ENCODE measurements at places on chromosomes 2 and 18.

DNA sequence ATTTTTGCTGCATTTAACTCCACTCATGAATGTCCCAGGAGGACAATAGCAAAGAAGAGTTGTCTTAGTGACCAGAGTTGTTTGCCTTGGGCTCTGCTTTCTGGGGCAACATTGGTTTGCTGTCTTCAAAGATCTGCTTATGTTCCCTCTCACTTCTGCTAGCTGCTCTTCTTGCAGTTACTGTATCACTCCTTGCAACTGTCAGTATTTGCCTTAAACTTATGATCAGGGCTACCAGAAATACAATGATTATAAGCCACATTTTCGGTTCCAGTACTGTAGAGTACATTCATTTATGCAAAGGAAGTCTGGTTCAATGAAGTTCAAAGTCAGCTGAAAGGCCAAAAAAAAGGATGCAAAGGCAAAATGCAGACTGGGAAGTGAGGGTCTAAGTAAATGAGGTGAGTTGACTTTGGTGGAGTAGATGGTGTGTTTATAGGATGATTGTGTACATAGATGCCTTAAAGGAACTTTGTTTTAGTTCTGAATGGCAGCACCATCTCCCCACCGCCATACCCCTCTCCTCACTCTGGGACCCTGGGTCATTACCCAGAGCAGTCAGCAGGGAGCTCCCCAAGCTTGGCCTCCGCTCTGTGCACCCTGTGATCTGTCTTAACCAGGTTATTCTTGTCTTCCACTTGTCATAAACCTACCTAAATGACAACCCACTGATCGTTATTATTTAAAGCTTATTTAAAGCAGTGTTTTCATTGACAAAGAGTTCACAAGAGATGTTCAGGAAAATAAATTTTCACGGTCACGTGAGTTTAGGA is 236.0 kb downstream of the DOK6 start:
- DNase-seq: no peak

GRCh38 chr2:15730545-15731212 is 139.0 kb downstream of the DDX1 start:
- peak; percentile 80 for DNase-seq

GRCh38 chr18:46642561-46642960 is 14.5 kb downstream of the LOXHD1 start:
- DNase-seq: no peak

DNA sequence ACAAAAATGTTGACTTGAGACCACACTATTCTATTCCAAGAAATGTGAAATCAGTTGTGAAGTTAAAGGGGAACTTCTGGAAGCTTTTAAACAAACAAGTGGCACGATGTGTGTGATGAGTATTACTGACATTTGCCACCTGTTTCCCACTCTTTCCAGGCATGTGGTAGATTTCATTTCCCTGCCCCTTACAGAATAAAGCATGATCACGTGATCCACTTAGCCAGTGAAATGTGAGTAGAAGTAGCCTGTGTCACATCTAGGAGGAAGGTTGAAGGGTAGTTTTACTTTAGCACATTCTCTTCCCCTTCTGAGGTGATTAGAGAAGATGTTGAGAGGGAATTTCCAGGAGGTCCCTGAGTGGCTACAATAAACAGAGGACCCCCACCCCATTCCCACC is 3.8 kb downstream of the COL4A4 start:
- DNase-seq: no peak

DNA sequence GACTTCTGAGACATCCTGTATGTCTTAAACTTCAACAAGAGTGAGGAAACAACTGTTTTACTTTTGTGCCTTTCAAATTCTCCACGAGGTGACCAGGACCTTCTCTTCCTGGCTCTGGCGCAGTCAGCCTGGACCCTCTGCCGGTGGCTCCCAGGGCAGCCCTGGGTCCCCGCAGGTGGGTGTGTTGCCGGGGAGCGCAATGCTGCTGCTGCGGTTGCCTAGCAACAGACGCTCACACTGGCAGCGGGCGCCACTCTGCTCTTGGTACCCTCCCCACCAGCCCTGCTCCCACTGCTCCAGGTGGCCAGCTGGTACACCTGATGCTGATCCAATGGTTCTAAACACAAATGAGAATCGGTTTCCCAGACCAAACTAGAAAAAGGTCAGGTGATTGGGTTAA is 58.7 kb downstream of the GNAL start:
- no peak for DNase-seq

- DNase-seq: no peak
Observed at GRCh38 chr2:103982691-103983090, 871.2 kb upstream of the POU3F3 start.

DNA sequence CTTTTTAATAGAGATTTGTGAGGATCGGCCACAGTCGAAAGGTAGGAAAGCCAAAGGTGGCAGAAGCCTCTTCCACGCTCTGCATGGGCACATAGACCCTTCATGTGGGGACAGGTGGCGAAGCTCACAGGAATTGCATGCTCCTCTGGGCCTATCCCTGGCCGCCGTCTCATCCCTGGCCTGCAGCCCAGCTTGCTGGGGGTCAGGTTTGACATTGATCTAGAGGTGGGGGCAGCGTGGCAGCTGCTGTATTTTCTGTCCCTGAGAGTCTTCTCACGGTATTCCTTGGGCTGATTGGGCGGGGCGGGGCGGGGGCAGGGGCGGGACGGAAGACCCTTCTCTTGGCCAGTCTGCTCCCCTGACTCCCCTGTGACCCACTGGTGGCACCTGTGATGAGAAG is 48.9 kb downstream of the STK25 start:
- no peak for DNase-seq

- no peak for DNase-seq
Observed at GRCh38 chr2:233422050-233422639, 67.9 kb downstream of the DGKD start.

DNA sequence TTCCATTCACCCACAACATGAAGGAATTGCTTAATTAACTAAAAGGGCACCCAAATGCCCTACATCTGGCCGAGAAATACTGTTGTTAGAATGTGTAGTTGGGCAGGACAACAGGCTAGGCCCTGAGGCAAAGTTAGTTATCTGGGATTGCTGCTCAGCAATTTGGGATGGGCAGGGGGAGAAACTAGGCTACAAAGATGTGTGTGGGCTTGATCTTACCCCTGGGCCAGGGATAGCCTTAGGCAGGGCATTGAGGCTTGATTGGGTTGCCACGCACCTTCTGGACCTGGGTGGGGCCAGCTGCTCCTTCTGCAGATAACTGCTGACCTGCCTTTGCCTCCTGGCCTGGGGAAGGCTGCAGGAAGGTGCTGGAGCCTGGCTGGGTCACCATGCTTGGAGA is 9.4 kb downstream of the IL18RAP start:
- no peak for DNase-seq

- no peak for DNase-seq
Observed at GRCh38 chr2:16126517-16127275, 186.3 kb downstream of the MYCN start.

GRCh38 chr18:22683196-22683676 is 249.9 kb upstream of the RBBP8 start:
- no peak for DNase-seq

DNA sequence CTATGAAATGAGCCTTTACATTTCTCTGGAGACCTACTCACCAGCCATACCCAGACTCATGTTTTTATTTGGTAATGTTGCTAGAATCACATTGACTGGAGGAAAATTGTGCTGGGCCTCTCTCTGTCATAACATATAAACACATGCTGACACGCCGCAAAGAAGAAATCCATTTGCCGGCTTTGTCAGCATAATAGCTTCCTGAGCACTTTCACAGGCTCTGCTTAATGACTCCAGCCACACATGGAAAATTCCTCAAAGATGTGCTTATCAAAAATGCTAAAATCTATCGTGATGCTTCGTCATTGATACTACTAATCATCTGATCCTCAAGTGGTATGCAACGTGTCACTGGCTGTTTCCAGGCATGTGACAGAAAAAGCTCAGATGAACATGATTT is 63.1 kb downstream of the RND3 start:
- DNase-seq: no peak

GRCh38 chr2:153575171-153575853 is 96.8 kb upstream of the RPRM start:
- DNase-seq: no peak

GRCh38 chr2:121994238-121995206 is 239.1 kb downstream of the TSN start:
- no peak for DNase-seq

- DNase-seq: no peak
Observed at GRCh38 chr18:79566771-79567431, 112.7 kb upstream of the CTDP1 start.

DNA sequence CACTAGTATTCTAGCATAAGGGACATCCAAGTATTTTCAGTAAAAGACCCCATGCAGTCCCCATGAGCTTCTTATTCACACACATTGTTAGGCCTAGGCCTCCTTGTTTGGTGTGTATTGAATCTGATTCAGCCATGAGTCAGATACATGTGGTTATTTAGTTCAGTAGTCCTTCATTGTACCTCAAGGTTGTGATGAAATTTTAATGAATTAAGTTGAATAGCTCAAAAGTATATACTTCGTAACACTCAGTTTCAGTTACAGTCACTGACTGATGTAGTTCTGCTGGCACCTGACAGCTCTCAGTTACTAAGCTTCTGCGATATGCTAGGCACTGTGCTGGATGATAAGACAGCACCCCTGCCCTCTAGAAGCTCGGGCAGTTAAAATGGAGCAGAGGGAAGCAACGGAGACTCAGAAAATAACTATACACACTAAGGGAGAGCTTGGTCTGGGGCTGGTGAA is 86.4 kb downstream of the XRCC5 start:
- DNase-seq: no peak

GRCh38 chr18:50127516-50128210 is 67.3 kb downstream of the MYO5B start:
- no peak for DNase-seq

GRCh38 chr2:69549421-69549820 is 94.1 kb downstream of the AAK1 start:
- no peak for DNase-seq

DNA sequence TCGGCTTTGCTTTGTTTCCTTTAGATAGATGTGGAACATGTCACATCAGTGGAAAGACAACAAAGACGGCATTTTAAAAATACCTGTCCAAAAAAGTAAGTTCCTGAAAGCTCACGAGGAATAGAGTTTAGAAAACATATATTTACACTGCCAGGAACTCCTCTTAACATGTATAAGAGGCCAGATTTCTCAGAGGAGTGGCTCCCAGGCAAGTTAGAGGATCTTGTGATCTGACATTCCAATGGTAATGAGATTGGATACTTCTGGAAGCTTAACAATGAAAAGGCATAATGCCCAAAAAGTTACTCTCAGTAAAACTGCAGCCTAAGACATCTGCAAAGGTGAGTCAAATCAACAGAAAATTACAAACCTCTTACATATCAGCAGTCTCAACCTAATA is 77.1 kb downstream of the CYRIA start:
- DNase-seq: no peak

- DNase-seq: no peak
Observed at GRCh38 chr18:46649071-46649862, 7.8 kb downstream of the LOXHD1 start.

GRCh38 chr2:178008636-178009289 is 63.8 kb downstream of the PDE11A start:
- DNase-seq: peak; percentile 1

GRCh38 chr18:68564351-68564750 is 150.6 kb downstream of the TMX3 start:
- no peak for DNase-seq

- no peak for DNase-seq
Observed at GRCh38 chr2:145096582-145096981, 576.7 kb upstream of the ZEB2 start.

DNA sequence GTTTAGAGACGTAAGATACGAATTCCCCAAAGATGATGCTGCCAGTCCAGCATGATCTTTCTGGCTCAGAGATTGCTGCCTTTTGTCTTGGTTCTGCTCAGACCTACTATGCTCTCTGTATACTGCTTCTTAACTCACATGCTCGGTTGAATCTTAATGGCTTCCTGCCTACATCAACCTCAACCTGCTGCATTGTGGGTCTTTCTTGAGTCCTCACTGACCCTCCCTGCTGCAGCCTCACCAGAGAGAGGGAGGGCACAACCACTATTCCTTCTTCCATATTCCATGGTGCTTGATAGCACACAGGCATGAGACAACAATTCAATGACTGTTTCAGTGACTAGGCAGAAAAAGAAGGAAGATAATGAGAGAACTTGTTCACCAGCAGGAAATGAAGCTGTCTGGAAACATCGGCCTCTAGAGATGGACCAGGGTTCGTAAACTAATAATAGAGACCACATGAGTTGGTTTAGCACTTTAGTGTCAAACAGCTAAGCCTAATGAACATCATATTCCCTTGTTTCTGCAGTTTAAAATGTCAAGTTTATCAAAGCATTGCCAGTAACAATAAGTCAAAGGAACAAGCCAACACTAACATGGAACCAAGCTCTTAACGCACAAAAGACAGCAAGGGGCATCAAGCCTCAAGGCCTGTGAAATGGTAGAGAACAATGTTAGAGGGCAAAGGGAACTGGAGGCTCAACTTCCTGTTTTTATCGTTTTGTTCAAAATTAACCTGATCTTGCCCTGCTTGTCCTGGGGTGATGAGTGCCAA is 333.9 kb downstream of the PDE11A start:
- no peak for DNase-seq

GRCh38 chr2:48134704-48135103 is 228.4 kb upstream of the FBXO11 start:
- DNase-seq: no peak

- no peak for DNase-seq
Observed at GRCh38 chr2:27914041-27914804, 23.7 kb downstream of the BABAM2 start.

DNA sequence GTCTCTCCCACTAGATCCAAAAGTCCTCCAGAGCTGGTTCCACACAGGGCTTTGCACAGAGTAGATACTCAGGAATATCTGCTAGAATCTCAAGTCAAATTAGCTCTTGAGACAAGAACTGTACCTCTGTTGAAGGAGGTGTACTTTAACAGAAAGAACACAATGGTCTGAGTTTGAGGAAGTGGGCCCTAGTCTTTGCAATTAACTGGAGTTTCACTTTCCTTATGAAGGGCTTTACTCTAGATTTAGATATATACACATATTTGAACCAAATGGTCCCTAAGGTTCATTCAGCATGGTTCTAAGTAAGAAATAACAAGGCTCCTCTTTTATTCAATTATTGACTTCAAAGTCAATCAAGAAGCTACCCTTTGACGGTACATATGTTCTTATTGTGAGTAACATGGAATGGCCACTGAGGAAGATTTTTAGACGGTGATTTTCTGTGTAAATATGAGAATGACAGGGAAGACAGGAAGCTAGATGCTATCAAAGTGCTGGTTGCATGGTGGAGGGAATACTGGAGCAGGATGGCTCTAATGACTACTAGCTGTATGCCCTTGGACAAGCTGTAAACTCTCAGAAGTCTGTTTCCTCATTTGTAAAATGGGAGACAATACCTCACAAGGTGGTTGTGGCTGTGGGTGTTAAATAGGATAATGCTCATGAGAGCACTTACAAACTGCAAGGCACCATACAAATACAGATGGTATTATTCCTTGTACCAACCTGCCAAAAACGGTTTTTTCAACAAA is 73.5 kb upstream of the SERTAD2 start:
- DNase-seq: no peak

- no peak for DNase-seq
Observed at GRCh38 chr2:121735518-121736074, 1.1 kb downstream of the NIFK start.
